Stimulated activated CD8-positive, alpha-beta memory T cell treated with anti-CD3 and anti-CD28 coated beads, Interleukin-15, amount 100 ng/mL, for 24 hours (primary cell): ENCODE measurements at places on chromosomes 2 and 18.

DNA sequence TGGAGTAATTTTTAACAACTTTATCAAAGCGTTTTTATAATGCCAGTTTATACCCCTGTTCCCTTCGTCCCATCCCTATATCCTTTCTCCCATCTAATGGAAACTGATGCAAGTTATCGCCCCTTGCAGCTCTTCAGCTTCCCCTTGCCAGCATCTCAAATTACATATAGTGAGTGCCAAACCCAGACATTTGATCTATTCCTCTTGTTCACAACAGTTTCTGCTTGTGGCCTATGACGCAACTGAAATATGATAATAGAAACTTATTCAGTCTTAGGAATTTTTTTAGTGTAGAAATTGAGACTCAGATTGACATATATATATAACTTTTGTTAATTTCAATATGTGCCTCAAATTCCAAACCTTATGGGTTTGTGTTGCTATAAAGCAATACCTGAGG lies 562.2 kb upstream of the VWC2L start:
- DNase-seq = no peak

DNA sequence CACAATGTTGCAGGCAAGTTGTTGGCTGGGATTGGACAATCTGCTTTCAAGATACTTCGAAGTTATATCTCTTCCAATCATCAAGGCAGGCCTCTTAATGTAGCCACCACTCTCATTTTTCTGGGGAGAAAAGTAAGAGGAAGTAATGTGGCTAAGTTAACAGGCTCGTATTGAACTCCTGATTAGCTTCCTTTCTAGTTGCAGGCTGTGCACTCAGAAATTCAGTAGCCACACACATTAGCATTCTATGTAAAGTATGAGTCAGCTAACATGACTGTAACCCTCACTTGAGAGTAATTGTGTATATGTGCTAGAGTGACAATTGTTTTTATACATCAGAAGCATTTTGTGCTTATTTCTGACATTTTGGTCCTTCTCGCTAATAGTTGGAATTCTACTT lies 3.3 kb downstream of the TWSG1 start:
- DNase-seq = no peak

DNA sequence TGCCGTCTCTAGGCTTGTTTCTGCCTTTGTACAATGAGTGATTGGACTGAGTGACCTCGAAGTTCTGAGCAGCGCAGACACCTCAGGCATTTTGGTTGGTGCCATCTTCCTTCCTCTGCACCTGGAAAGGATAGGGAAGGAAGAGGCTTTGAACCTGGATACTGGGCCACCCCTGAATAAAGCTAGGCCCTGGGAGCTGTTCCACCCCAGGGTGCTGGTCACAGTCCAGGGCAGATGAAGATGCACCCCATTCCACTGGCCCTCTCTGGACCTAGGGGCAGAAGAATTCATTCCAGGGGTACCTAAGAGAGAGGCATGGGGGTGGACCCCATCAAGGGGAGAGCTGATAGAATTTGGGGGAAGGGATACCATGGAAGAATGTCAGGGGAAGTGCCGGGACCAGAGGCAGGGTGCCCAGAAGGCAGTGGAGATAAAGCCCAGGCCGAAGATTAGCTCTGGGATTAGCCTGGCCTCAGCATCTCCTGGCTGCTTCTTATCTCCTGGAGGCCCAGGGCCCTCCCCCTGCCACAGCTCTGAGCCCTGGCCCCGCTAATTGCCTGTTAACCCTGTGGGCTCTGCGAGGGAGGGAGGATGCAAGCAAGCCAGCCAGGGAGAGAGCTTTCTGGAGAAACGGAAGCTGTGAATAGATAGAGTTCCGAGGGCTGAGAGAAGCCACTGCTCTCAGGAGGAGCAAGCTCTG lies 11.4 kb downstream of the ASIC4 start:
- DNase-seq = no peak

GRCh38 chr18:68937029-68937599 lies 139.2 kb downstream of the CCDC102B start:
- DNase-seq = no peak

DNA sequence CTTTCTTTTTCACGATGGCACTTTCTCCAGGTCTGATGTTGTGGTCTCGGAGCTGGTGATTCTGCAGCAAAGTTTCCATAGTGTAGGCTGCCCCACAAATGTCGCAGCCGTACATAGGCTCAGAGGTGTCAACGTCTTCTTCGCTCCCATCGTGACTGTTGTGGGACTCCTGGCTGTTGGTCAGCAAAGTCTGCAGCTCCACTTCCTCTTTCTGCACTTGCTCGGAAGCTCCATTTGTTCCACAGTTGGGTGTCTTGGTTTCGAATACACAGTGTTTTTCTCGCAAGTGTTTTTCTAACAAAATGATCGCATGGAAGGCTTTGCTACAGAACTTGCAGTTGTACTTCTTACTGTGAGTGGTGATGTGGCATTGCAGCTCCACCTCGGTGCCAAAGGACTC lies 126.8 kb downstream of the ZNF521 start:
- no peak for DNase-seq

DNA sequence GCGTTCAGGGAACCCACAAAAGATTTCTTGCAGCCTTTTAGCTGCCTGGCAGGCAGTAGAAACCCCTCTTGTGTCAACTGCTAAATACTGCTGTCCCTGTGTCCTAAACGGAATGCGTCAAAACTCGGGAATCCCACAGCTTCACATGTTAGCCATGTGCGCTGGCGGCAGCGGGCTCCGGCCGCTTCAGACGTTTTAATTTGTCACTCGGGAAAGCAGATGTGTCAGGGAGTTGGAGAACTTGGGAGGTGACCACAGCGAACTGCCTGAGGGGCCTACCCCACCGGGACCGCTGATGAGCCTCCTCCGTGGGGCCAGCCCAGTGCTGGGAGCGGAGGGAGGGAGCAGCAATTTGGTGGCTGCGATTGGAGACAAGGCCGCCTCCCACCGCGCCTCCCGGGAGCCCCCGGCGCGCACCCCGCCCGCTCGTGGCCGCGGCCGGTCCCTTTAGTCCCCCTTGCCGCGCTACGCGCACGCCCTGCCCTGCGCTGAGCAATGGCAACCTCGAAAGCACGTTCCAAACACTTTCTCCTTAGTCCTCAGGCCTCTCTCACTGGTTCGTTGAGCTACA lies 146.1 kb upstream of the SATB2 start:
- no peak for DNase-seq

GRCh38 chr18:44541781-44542180 lies 138.9 kb upstream of the SETBP1 start:
- DNase-seq = no peak
